Thyroid gland (tissue), 4 donors: ENCODE measurements at places on chromosomes 13 and 19. TPM values are rescaled to one million over a fixed set of nuclear protein-coding genes. Genes with fewer than 3 reads are reported as not detected.

The SULT2A1 gene
- not detected for total RNA-seq

The HIPK4 gene
- total RNA-seq: 0.27 TPM

GRCh38 chr19:38321646-38322196 is 2.1 kb downstream of the KCNK6 start:
- no peak for DNase-seq

GRCh38 chr13:59747529-59747928 is 416.2 kb downstream of the DIAPH3 start:
- DNase-seq: no peak

The COL4A1 gene
- total RNA-seq: 99.8 TPM

GRCh38 chr19:14614099-14614412 is 31.2 kb downstream of the CLEC17A start:
- DNase-seq: no peak

DNA sequence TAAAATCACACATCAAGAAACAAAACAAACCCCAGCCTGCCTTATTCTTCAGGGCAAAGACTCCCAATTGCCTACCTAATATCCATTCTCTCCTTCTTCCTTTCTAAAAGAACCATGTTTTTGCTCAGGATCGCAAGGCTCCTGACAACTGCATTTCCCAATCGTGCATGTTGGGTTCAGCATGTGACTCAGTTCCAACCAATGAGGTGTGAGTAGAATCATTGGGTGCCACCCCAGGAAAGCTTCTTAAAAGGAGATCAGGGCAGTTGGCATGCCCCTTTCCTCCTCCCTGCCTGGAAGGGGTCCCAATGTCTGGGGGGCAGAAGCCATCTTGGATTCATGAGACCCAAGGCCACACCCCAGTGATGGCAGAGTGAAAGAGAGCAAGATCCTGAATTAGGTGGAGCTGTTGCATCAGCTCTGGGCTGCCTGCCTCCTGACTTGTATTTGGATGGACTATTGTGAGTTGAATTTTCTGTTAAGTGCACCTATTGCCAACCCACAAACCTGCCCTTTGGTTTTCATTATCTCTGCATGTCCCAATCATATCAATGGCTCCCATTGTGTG is 26.0 kb upstream of the UBAC2 start:
- no peak for DNase-seq

The IGFL1 gene
- not detected for total RNA-seq

DNA sequence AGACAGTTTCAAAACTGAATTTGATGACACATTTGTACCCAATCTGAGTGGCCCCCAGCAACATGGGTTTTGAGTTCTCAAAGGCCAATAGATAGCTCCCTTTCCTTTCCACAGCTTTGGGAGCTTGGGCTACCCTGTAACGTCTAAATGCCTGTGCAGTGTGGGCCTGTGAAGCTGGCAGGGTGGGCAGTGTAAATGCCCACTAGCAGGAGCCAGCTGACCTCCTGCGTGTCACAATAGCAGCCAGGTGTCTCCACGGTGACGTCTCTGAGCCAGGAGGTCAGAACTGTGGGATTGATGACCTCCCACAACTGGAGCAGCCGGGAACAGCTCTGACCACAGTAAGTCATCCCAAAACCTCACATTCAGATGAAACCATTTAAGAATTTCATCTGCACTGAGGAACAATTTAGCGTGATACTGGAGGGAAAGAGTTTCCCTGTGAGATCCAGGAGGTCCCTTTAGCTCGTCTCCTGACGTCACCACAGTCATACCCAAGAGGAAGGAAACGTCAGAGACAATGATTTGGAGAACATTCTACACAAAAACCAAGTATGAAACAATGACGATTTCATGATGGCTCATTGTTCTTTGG is at the start of gene IPO5:
TSS of gene IPO5 (plus strand) at position 300 of the 595 bp plus-strand sequence. CDS start 23,022 bp downstream, outside the sequence.
- no peak for DNase-seq

GRCh38 chr19:6983448-6983847 is 37.8 kb downstream of the MBD3L2B start:
- no peak for DNase-seq

- no peak for DNase-seq
Measured at GRCh38 chr13:106372199-106373155, 163.0 kb downstream of the EFNB2 start.
